DMS79 treated with DMSO at 0.1 percent for 48 hours (cell line): ENCODE measurements at places on chromosomes 6 and 20.
A peak's percentile ranks its signal among the peaks of the same experiment; 100 is the strongest.

DNA sequence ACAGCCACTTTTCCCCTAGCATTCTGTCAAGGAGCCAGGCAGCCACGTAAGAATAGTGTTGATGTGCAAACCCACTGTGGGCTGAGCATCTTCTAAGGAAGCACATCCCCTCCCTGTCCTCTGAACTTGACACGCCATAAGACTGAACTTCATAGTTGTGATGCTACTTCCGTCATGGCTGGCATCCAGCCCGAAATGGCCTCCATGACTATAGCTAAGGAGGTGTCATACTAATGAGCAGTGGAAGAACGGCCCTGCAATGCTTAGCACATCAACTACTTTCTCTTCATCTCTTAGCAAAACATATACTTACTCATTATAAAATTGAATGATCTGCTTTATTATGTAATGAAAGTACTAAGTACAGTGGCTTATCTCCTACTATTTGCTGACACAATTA lies 110.2 kb downstream of the GJA10 start:
- no peak for DNase-seq

DNA sequence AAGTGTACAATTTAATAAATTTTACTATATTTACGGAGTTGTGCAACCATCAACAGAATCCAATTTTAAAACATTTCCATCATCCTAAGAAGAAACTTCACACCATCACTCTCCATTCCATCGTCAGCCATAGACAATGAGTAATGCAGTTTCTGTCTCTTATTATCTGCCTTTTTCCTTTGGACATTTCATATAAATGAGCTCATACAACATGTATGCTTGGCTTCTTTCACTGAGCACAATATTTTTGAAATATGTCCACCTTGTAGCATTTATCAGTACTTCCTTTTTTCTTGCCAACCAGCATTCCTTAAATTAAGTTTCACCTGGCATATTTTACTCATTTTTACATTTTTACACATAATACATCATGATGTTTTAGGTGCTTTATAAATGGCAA lies 22.7 kb upstream of the HIVEP1 start:
- no peak for DNase-seq

DNA sequence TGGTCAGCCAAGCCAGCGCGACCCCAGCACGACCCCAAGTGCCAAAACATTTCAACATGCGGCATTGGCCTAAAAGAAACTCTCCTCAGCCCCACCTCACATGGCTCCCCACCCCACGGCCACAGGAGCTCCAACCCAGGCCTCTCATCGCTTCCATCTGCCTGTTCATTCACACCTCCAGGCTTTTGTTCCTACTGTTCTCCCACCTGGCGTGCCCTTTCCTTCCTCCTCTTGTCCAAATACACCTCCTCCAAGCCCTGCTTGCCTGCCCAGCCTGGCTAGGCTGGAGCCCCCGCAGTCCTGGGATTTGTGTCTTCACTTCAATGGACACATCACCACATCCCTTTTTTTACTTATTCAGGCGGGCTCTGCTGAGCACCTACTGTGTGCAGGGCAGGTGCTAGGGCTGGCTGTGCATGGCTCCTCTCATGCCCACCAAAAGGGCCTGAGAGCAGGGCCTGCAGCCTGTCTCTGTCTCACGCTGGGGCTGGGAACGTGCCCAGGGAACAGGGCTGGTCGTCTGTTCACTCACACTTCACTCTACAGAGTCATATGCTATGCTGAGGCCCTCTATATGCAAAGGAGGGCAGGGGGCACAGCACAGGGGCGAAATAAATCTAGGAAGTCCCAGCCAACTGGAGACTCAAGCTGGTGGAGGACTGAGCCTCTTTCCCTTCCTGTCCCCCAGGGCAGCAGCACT lies 61.1 kb downstream of the GRM4 start:
- no peak for DNase-seq

DNA sequence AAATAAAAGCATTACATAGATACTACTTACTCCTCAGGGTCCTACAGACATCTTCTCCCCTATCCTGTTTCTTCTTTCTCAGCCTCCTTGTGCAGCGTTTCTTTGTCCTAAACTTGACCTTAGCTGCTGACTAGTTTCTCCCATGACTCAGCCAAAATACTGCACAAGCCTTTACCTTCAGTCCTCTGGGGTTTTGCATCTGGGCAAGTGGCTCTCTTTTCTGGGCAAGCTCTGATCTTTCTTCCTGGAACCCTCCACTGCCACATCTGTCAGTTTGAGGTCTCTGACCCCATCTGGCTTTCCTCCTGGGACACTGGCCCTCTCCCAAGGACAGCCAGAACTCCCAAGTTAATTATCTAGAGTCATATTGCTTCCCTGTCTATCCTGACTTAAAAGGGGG lies 838.4 kb downstream of the DHX35 start:
- no peak for DNase-seq

- DNase-seq, result no peak
These were observed 738.1 kb upstream of the GJE1 start for GRCh38 chr6:141394565-141395051.

DNA sequence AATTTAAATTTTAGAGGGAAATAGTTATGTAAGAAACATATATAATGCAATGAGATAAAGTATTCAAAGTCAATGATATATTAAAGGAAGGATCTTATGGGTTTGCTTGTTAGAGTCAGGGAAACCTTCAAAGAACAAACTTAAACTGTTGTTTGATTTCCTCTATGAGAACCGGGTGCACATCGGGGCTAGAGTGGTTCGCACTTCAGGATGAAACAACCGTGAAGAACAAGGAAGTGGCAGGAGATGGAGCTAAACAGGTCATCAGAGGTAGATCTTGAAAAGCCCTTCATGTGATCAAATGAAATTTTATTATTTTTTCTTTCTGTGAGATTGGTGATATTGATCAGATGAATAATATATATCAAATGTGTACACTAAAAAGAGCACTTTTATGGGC lies 951.9 kb upstream of the FLRT3 start:
- no peak for DNase-seq

- peak; percentile 77 for DNase-seq
These were observed 12.5 kb upstream of the RALGAPB start for GRCh38 chr20:38460040-38460623.
